GM20000 (cell line): ENCODE measurements at places on chromosomes 4 and X.
A peak's percentile ranks its signal among the peaks of the same experiment; 100 is the strongest.

DNA sequence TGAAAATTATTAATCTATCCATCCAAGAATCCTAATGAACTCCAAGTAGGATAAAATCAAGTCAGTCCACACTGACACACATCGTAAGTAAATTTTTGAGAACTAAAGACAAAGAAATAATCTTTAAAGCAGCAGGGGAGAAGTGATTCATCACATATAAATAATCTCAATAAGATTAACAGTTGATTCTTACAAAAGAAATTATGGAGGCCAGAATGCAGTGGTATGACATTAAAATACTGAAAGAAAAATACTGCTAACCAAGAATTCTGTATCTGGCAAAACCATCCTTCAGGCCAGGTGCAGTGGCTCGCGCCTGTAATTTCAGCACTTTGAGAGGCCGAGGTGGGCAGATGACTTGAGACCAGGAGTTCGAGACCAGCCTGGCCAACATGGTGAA, 96.1 kb upstream of the SH3RF1 start:
- DNase-seq, result no peak

GRCh38 chrX:107117993-107118321, 665 bp downstream of the RBM41 start:
- no peak for DNase-seq

GRCh38 chrX:53251307-53251706, 26.3 kb upstream of the KDM5C start:
- DNase-seq, result no peak

DNA sequence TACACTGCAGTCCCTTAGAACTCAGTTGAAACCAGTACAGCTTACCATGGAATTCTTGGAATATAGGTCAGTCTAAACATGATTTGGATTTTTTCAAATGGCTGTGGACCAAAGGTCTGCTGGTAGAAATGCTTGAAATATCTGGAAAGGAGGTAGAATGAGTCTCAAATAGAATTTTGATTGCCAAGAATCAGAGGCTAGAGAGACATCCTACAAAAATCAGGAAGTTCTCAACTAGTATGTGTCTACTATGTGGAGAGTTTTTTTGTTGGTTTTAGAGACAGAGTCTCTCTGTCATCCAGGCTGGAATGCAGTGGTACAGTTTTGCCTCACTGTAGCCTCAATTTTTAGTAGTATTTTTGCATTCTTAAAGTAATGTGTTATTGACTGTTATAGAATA, 53.6 kb downstream of the PAQR3 start:
- no peak for DNase-seq

DNA sequence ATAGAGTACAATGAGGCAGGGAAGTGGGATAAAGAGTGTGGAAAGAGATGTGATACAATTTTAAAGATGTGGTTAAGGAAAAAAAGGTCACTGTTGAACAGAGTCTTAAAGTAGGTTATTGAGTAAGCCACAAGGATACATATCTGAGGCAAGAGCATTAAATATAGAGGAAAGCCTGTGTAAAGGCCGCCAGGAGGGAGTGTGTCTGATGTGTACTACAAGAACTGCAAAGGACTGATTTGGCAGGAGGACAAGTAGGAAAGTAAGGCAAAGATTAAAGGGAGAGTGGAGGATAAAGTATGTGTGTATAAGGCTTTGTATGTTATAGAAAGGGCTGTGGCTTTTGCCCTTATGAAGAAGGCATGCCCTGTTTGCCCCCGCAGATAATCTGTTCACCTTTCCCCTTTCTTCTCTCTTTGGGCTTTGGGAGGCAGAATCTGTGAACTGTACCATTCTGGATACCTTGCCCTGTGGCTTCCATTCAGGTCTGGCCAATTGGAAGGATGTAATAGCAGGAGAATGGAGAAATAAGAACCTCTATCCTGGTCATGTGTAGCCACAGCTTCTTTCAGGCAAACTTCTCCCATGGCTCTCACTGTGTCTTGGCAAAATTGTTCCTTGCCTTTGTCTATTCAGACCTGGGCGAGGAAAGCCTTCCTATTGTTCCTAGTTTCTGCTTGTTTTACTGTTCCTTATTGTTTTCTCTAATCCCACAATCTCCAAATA, 68.9 kb upstream of the FAM47B start:
- no peak for DNase-seq

DNA sequence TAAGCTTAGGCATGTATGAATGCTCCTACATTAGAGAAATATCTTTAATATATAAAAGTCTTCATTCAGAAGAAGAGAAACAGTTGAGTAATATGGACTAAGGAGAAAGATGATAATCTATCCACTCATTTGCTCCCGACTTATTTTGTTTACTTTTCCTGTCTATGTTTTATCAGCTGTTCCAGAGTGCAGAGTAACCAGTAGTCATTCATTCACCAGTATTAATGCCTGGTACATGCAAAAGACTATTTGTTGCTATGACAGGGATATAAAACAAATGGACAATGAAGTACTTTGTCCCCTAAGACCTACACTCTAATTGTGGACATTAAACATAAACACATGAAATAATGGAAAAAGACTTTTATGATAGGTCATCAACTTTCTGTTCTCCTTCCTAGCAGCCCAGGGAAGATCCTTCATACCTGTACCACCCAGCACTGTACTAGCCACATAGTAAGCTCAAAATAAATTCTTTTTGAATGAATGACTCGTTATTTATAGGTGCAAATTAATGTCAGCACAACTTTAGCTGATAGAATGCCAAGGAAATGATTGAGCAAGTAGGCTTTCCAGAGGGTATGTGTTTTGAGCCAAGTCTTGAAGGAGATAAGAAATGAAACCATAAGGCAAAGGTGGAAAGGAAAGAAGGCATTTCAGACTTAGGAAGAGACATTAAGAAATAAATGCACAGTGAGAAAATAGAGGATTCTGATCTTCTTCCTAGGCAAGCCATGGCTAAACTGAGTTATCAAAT, 45.0 kb upstream of the IL13RA1 start:
- DNase-seq, result no peak

DNA sequence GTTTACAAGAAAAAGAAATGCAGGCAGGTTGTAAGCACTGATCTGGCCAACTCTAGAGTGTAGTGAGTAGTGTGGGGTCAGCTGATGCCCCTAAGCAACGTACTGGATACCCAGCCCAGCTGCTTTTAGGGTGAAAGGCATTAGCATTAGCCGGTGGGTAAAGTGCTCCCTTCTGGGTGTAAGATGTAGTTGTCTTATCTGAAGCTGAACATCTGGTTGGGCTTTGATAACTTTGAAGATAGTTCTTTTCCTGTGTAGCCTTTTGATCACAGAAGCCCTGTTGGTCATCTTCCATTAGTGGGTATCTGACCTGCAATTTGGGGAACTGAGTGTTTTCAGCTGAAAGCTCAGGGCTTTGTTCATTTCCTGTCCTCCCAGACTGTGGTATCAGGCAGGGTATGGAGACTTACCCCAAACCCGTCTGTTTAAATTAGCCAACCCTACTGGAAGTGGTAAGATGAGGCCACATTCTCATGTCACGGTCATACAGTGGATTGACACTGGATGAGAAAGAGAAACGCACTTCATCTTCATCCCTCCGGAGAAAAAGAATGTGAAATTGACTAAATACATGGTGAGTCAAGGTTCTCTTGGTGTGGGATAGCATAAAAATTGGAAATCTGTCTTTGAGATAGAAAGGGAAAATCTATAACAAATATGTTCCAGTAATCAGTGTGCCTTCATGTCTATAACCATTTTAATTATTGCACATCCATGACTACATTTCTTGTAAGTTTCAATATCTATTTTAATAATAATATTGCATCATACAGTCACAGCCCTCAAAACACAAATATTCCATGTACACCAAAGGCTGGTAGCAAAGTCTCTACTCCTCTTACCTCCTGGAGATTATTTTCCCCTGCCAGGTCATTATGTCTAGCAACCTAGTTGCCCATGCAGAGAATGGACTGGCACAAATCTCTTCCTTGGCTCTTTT, 8.7 kb downstream of the RHOH start:
- no peak for DNase-seq

DNA sequence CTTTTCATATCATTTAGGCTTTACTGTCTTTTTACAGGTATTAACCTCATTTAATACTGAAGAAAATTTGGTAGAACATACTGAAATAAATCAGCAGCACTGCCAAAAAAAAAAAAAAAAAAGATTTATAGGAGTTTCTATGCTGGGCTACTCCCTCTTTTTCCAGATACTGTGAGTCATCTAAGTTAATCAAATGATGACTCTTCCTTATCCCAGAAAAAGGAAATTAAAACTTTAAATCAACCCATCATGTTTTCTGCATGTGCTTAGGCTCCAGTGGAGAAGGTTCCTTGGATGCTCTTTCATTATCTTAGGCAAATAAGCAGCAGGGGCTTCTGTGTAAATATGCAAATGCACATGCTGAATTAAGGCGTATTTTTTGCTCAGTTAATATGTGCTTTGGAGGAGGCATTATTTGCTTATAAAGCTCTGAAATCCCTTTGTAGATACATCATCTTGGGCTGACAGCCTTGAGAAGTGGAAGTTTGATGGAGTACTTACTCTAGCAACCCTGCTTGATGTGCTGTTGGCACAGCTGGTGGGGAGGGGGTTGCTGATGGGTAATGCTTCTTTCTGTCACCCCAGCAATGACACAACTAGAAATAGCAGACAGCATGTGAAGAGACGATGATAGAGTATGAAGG, 136.1 kb downstream of the C4orf33 start:
- no peak for DNase-seq

DNA sequence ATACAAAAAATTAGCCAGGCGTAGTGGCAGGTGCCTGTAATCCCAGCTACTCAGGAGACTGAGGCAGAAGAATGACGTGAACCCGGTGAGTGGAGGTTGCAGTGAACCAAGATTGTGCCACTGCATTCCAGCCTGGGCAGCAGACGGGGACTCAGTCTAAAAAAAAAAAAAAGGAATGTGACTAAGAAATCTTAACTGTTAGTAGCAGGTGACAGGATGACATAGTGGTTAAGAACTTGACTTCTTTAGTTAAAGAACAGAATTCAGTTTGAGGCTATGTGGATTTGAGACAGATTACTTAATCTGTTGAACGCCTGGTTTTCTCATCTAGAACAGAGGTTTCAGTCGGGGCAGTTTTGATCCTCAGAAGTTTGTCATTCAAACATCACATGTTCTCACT, 3.2 kb downstream of the TRMT44 start:
- no peak for DNase-seq

DNA sequence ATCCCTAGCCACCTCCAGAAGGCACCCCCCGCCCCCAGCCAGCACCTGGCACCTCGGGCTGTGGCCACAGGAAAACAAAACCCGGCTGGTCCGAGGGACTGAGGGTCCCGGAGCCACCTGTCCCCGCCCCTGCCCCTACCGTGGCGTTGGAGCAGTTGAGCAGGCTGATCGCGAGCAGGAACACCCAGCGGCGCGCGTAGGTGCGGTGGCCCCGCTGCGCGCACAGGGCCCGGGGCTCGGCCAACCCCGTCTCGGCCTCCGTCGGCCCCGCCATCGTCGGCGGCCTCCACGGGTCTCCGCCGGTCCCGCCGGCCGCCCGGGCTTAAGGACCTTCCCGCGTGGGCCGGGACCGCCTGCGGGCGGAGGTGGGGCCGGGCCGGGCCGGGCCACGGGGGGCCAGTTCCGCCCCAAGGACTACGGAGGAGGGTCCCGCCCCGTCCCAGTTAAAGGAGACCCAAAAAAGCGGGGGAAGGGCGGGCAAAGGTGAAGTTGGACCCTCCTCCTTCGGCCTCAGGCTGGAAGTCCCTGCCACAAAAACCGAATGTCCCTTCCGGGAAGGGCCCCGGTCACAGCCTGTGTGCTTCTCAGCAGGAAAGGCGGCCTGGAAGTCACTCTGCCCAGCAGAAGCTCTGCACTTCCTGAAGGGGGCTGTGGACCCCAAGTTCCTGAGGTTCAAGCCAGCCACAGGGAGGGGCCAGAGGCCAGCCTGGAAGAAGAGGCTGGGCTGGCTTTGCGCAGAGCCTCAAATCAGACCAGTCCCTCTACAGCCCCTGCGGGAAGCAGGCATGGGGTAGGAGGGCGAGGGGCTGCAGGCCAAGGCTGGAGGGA, at the start of gene SLC49A3:
TSS of gene SLC49A3 (minus strand) at position 298 of the 828 bp plus-strand sequence. CDS start at position 274, 24 bp downstream.
- DNase-seq, result peak; percentile 61

- no peak for DNase-seq
Measured at GRCh38 chr4:40886931-40887763, 137.4 kb downstream of the NSUN7 start.

DNA sequence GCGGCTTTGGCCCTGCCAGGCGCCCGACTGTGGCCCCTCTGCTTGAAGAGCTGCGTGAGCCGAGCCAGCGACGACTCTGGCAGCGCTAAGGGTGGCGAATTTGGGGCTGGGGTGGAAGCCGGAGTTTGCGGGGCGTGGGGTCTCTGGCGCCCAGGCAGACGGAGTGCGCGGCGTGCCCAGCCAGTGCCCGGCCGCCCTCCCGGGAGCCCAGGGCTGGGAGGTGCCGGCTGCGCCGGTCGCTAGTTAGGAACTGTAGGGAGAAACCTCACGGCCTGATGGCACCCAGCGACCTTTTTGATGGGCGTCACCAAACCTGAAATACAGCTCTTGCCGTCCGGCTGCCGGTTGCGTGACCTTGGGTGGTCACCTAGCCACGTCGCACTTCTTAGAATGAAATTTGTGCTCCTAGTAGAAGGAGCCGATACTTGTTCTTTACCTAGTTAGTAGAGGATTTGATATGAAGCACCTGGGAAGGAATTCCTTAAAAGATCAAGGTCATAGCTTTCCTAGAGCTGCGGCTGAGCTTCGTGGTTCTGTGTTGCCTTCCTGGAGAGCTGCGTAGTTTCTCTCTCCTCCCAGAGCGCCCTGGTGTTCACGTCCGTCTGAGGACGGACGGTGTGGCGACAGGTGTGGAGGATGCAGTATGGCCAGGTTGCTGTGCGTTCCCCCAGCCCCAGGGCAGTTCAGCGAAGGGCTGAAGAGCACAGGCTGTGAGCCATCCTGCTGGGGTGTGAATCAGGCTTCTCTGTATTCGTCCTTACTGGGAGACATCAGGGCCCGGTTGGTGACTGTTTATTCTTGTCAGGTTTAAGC, 680 bp downstream of the MAEA start:
- DNase-seq, result peak; percentile 57

- no peak for DNase-seq
Measured at GRCh38 chr4:61400439-61401038, 200.4 kb downstream of the ADGRL3 start.

GRCh38 chr4:152988721-152989553, 52.8 kb downstream of the FHDC1 start:
- no peak for DNase-seq

GRCh38 chr4:137421796-137422195, 110.5 kb downstream of the PCDH18 start:
- no peak for DNase-seq

- no peak for DNase-seq
Measured at GRCh38 chr4:164540987-164541386, 212.9 kb upstream of the SMIM31 start.

GRCh38 chrX:50327235-50327634, 122.7 kb downstream of the CCNB3 start:
- no peak for DNase-seq

- no peak for DNase-seq
Measured at GRCh38 chr4:152822323-152822722, 42.6 kb downstream of the ARFIP1 start.

- no peak for DNase-seq
Measured at GRCh38 chrX:31112226-31112999, 40.6 kb upstream of the FTHL17 start.

GRCh38 chr4:83369831-83370639, 35.4 kb upstream of the HPSE start:
- no peak for DNase-seq
